ENCODE measurements at places on chromosomes 1 and 21.

DNA sequence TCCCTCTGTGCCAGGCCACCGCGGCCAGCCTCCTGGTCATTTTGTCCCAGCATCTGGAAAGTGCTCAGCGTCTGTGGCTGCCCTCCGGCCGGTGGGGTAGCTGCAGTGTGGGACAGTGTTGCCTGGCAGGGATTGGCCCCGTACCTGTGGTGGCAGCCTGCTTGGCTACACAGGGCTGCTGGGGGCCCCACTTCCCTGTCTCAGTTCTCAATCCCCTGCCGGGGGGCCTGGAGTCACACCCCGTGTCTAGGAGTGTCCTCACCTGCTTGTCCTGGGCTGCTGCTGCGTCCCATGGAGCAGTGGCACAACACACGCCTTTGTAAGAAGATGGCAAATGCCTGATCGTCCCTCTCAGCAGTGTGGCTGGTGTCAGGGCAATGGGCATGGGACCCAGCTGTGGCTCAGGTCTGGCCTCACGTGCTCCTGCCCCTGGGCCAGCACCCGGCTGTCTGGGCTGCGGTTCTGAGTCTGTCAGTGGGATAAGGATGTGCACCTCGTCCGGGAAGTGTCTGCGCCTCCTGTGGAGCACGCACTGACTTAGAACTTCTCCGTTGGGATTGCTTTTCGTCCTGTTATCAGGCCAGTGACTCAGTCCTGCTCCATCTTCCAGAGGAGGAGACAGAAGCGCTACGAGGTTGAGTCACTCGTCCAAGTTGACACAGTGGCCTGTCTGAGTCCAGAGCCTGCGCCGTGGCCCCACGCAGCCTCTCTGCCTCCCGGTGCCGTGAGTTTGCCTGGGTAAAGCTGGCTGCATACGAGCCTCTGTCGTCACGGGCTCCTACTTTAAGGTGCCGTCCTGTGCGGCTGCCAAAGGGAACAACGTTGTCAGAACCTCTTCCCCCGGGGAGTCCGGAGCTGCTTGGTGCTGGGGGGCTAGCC is 41.0 kb downstream of the CRYAA start:
- DNase-seq, result peak; percentile 48

DNA sequence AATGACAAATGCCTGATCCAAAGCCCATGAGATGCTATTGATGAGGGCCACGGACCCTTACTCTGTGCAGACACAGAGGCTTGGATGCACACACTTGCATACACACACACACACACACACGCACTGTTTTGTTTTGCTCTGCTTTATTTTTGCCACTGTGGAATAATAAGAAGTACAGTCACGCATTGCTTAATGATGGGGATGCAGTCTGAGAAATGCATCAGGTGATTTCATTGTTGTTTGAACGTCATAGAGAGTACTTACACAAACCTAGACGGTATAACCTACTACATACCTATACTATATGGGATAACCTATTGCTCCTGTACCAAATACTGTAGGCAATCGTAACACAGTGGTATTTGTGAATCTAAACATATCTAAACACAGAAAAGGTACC is 104.4 kb downstream of the RHOU start:
- DNase-seq, result no peak

DNA sequence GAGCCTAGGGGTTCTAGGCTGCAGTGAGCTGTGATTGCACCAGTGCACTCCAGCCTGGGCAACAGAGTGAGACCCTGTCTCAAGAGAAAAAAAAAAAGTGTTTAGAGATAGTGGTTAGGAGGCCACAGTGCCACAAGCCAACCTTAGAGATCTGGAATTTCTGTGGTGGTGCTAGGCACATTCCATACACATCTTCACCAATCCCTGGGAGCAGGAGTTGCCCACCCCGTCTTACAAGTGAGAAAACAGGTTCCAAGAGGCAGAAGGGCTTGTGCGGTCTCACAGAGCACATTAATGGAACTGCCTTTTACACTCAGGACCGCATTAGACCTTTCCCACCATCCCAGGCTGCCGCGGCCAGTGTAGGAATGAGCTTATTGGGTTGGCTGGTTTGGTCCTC is 93.2 kb downstream of the EPHB2 start:
- DNase-seq, result no peak

DNA sequence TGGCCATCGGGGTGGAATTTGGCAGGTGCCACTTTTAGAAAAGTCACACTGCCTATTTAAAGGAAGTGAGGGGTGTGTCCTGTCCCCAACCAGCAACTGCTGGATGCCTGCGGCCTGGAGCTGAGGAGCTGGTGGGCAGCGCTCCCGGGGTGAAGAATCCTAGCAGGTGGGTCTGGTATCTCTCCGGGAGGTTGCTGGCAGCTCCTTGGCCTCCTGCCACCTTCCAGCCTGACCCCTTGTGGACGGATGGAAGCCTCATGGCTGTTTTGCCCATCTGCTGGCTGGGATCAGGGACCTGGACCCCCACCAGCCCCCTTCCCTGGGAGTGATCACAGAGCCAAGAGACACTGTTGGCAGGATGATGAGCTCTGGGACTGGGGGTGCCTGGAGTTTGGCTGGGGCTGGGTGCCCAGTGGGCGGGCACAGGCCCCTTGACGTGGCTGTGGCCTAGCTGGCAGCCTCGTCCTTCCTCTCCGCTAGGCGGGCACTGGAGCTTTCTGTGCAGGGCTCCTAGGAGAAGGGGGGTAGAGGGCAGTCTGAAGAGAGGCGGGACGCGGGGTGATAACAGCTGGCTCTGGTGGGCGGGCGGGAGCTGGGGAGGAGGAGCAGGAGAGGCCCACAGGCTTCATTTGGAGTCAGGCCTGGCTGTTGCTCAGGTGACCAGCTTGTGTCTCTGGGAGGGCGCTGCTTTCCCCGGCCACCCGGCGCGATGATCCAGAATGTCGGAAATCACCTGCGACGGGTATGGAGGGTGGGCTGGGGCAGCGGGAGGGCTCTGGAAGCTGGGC is at the start of gene ACOT11:
Gene ACOT11 (plus strand): TSS at position 628 of the 788 bp plus-strand sequence. CDS start 82 bp downstream, at position 710.
- peak; percentile 98 for DNase-seq

- DNase-seq, result no peak
These were observed 5.8 kb upstream of the ALDH4A1 start for GRCh38 chr1:18907917-18908845.

- DNase-seq, result no peak
These were observed 67.8 kb upstream of the POU3F1 start for GRCh38 chr1:38114241-38115026.

GRCh38 chr1:63200676-63201075 is 121.7 kb upstream of the FOXD3 start:
- DNase-seq, result no peak

DNA sequence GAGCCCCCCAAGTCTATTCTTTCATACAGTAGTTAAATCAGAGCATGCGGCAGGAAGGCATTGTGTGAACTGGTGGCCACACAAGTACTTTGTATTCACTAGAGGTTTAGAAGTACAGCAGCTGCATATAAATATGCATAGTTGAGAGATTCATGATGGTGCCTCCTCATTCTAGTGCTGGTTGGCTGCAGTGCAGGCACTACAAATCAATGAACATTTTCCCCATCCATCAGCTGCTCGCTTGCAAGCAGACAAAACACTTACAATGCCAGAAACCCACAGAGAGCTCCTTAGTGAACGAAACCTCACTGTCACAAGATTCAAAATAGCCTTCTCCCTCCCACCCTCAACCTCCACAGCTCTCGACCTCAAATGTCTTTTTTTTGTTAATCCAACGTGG is 726.2 kb downstream of the USP25 start:
- no peak for DNase-seq

- DNase-seq, result no peak
These were observed 117.2 kb downstream of the MATN1 start for GRCh38 chr1:30606166-30606565.

DNA sequence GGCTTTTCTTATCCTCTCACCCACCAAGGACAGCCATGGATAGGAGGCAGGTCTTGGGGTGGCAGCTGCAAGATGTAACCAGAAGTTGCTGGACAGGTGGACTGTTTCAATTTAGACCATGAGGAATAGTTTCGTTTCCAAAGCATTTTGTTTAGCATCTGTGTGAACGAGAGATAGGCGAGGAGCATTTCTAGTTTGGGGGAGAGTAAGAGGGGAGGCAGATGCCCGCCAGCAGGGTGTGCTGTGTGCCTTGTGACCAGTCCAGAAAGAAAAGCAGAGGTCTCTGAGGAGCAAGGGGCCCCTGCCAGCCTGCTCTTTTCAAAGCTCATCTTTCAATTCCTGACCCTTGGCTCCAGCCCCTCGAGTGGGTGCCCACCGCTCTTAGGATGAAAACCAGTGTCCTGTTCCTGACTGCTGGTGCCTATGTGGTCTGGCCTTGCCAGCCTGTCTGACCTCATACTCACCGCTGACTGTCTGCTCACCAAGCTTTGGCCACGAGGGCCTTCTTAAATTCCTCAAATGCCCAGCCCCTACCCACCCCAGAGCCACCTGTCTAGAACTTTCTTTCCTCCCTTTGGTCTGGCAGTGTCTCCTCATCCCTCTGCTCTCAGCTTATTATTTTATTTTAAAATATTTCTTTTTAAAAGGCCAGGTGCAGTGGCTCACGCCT is 8.5 kb downstream of the SERINC2 start:
- no peak for DNase-seq

- no peak for DNase-seq
These were observed 368.2 kb downstream of the USH2A start for GRCh38 chr1:216055004-216055403.

DNA sequence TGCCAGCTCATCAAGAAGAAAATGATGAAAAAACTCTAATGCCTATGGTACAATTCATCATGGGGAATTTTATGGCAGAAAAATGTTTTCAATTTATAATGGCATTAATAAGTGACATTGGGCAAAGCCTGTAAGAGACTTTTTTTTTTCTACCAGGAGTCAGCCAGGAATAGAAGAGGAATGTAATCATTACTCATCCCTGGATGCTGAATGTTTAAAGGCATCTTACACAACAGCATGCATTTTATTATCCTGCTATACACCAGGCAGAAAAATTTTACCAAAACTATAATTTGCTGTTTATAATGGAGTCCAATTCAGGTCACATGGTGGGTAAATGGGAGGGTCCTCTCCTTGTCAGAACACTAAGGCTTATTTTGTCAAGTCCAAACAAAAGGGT is 189.9 kb upstream of the BEND5 start:
- DNase-seq, result no peak

DNA sequence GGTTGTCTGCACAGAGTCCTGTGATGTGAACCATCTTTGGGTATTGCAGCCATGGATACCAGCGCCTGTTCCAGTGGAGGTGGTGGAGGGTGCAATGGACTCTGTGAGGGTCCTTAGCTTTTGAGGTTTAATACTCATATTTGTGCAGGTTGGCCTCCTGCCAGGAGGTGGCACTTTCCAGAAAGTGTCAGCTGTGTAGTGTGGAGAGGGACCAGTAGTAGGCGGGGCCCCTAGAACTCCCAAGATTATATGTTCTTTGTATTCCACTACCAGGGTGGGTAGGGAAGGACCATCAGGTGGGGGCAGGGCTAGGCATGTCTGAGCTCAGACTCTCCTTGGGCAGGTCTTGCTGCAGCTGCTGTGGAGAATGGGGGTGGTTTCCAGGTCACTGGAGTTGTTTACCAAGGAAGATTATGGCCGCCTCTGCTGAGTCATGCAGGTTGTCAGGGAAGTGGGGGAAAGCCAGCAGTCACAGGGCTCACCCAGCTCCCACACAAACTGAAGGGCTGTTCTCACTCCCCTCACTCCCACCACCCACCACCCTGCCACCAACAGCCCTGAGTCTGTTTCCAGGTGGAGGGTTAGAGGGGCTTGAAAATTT is 31.2 kb upstream of the ZNF678 start:
- no peak for DNase-seq

DNA sequence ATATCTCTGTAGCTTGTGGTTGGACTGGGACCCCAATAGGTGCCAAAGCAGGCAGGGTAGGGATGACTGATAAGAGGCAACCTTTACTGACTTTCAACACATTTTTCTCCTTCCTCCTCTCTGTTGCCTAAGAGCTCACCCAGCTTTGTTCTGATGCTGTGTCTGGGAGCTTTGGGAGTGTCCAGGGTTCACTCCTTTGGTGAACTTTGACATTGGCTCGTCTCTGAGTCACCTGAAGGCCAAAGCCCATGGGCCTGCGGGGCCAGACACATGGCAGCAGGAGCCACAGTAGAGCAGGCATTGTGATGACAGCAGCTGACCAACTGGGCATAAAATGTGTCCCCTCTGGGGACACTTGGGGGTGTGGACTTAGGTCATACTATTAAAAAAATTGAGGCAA is 99.5 kb upstream of the ZNF644 start:
- no peak for DNase-seq

DNA sequence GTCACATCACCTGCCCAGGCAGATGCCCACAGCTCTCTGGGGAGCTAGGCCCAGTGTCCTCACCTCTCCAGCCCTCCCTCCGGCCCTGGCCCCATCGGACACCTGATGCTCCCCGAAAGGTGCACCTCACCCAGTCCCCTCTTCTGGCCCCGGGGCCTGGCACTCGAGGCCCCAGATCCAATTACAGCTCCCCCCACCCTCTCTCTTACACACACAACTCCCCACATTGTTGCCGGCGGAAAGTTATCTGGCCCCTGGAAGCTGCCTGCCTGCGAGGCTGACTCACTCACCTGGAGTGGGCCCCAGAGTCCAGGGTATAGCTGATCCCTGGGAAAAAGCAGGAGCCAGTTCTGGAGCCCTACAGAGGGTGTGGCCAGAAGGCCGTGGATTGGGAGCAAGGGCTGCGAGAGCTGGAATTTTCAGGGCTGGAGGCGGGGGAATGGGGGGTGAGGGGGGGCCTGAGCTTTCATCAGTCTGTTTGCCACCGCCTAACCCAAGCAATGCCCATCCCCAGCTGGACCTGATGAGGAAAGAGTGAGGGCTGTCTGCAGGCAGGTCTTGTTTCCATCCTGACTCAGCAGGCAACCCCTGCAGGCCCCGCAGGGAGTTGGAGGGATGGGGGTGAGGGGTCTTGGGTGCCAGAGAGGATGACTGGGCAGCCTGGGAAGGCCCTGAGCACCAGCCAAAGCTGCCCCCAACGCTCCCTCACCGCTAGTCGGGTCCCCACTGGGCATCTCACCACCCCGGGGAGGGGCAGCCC is 948 bp downstream of the FBXO2 start:
- DNase-seq, result no peak

DNA sequence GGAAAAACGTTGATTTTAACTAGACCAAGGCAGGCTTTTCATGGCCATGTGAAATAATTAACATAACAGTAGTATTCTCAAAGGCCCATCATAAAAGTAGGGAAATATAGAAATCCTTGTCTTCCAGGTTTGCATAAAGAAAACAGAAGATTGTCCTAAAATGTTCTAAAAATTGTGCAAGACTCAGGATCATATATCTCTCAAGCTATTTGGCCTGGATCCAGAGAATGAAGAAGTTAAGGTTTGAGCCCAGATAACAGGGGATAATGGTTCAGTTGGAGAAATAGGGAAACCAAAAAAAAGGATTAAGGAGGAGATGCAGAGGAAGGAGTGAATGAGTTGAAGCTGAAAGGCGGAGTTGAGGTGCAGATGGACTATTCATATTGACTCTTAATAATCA is 555.5 kb upstream of the NR5A2 start:
- no peak for DNase-seq

Measured in sigmoid colon (tissue), 7 donors.